A172 (cell line): ENCODE measurements at places on chromosomes 2 and 18. TPM values are rescaled to one million over a fixed set of nuclear protein-coding genes. Genes with fewer than 3 reads are reported as not detected.

The ACADL gene
- total RNA-seq: not detected in 2 replicates

The CPLX4 gene
- not detected in 2 replicates for total RNA-seq

The DNER gene
- total RNA-seq: 59.8 and 68.3 TPM in 2 replicates

The CKAP2L gene
- 18.0 and 21.0 TPM in 2 replicates for total RNA-seq

The CCDC138 gene
- total RNA-seq: 18.8 and 21.3 TPM in 2 replicates

The UGT1A8 gene
- not detected in 2 replicates for total RNA-seq

The STAT4 gene
- total RNA-seq: 0.55 and 0.93 TPM in 2 replicates

The IL18R1 gene
- total RNA-seq: not detected in 2 replicates

The ZNF396 gene
- total RNA-seq: 0.33 and 0.57 TPM in 2 replicates

The LIMS4 gene
- 0.10 and 1.3 TPM in 2 replicates for total RNA-seq

The PDCD1 gene
- total RNA-seq: 0.10 TPM in 1 of 2 replicates, not detected in the other

The CHST10 gene
- 24.2 and 42.6 TPM in 2 replicates for total RNA-seq
